ENCODE measurements at places on chromosomes 3 and 15. TPM values are rescaled to one million over a fixed set of nuclear protein-coding genes. Genes with fewer than 3 reads are reported as not detected.

Gene XPC
- total RNA-seq = 22.3 TPM

Gene AADAC
- not detected for total RNA-seq

Gene PROS1
- 68.5 TPM for total RNA-seq

Gene ABTB1
- total RNA-seq = 6.0 TPM

Gene DISP2
- 1.6 TPM for total RNA-seq

Gene PRR20G
- total RNA-seq = not detected

Gene LSG1
- total RNA-seq = 32.6 TPM

Gene SENP8
- total RNA-seq = 2.1 TPM

Gene FEZF2
- total RNA-seq = not detected

Gene HYAL3
- total RNA-seq = 7.4 TPM

Gene DENND6A
- total RNA-seq = 15.4 TPM

Gene CSPG5
- total RNA-seq = 0.45 TPM

Gene SLC27A2
- not detected for total RNA-seq

Gene ZPLD1
- 0.59 TPM for total RNA-seq

Gene ZNF620
- total RNA-seq = 0.37 TPM

Gene DPPA4
- total RNA-seq = not detected

Gene SCAMP2
- total RNA-seq = 77.2 TPM

Gene PARP15
- 0.08 TPM for total RNA-seq

Gene NR1I2
- total RNA-seq = not detected

Gene GOLGA8Q
- total RNA-seq = 0.52 TPM

Gene ACSBG1
- total RNA-seq = 2.9 TPM

Gene GABRB3
- total RNA-seq = not detected

Gene ACTC1
- 6,424 TPM for total RNA-seq

Gene VIPR1
- total RNA-seq = not detected

Gene TJP1
- 43.0 TPM for total RNA-seq
